ENCODE measurements at places on chromosomes 3 and 15.

DNA sequence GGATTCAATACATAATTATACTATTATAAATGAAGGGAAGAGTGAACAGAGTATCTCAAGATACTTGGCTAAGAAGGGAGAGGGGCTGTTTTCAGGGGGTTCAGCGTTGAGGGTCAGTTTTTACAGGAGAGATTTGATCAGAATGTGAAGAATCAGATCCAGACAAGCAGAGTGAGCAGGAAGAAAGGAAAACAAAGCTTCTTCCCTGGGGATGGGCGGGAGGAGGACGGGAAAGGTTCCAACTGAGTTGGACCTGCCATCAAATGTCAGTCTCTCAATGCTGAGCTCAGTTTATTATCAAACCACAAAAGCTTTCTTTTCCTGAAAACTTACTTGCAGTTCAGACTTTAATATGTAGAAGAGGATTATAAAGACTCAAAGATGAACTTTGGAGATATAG, 6.0 kb upstream of the MELTF start:
- DNase-seq, result no peak

GRCh38 chr15:80087104-80087503, 27.6 kb downstream of the ZFAND6 start:
- no peak for DNase-seq

GRCh38 chr3:49020330-49021212, 1.4 kb upstream of the NDUFAF3 start:
- no peak for DNase-seq

DNA sequence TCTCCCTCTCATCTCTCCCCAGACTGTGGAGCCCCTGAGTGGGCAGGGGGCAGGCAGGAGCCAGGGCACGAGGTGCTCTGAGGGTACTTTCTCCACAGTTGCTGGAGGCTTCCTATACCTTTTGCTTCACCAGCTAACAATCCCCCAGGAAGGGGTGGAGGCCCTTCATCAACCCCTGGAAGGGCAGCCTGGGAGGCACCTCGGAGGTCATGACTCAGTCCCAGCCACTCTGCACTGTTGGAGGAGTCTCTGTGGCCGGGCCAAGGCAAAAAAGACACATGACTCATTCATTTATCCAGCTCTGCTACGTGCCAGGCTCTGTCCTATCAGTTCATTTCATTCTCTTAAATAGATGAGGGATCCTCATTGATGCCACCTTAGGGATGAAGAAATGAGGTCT, 15.6 kb upstream of the KY start:
- DNase-seq, result no peak

DNA sequence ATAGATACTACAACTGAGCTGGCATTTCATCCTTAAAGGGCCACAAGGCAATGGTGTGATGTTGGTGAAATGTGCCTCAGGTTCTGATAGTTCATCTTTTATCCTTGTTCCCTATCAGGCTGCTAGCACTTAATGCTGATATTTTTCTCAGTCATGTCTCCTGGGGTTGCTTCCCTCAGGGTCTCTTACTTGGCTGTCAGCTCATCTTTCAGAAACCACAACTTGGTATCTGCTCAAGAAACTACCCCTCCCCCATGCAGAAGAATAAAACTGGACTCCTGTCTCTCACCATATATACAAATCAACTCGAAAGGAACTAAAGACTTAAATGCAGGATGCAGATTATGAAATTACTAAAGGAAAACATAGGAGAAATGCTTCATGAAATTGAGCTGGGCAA, 308.1 kb downstream of the CHST2 start:
- no peak for DNase-seq

DNA sequence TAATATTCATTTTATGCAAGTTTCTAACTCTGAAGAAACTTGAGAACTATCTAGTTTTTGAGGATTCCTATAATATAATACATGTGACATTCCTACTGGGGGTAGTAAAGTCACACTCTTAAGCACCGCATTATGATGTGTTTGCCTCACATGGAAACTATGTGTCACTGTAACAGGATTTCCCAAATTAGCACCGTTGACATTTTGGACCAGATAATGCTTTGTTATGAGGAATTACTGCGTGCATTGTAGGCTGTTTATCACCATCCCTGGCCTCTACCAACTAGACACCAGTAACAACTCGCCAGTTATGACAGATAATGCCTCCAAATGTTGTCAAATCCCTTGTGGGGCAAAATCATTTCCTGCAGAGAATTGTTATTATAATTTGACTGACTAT, 267.8 kb downstream of the RAP2B start:
- no peak for DNase-seq

GRCh38 chr15:45587863-45588170, 638 bp downstream of the BLOC1S6 start:
- no peak for DNase-seq

DNA sequence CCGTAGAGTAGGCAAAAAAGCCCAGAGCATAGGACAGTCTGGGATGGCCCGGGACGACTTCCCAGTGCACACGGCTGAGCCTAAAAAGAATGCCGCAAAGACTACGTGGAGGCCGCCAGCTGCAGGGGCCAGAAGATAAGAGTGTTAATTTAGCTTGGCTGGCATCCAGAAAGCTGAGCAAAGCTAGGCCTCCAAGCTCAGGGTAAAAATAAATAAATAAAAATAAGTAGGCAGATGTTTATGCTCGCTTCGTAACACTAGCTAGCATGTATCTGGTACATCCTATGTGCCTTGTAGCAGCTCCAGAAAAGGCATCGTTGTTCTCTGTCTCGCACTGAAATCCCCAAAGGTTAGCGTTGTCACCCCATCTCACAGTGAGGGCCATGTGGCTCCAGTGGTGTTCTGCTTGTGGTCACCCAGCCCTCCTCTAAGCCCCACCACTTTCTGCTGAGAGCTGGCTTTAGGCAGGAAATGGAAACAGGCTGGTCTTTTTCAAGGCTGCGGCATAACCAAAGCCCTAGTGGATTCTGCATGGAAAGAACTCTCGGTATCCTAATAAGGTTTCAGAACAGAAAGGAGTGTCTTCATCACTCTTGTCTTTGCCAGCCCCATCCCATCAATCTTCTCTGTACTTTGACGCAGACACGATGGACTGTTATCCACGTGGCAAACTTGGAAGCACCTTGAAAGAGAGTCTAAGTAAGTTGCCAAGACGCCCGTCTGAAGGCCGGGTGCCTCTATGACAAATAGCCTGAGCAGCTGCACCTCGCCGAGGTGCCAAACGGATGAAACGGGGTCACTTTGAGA, 58.1 kb upstream of the MEF2A start:
- peak; percentile 86 for DNase-seq

DNA sequence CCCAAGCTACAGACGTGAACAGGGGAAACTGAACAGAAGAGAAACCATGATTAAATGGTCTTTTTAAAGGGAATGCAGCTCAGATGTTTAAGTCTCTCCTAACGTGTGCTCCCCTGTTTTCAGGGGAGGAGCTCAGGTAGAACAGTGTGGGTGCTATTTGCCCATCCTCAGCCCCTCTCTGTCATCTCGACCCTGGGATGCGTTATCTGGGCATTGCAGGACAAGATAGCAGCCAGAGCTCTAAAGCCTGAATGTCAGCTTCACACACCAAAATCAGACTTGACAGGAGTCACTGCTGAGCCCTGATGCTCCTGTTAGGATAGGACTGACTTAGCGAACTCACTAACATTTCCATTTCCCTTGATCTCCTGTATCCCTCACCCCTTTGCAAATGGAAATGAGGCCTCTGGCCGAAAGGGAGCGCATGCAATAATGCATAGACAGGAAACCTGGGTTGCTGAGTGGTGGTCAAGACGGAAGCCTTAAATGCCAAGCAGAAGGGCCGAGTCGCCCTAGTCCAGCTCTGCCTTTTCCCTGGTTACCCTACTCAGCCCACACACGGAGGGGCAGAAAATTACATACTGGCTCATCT, 234.9 kb upstream of the TPM1 start:
- DNase-seq, result no peak

- DNase-seq, result no peak
These were observed 74.5 kb downstream of the SLC7A14 start for GRCh38 chr3:170511371-170511770.

- no peak for DNase-seq
These were observed 404.2 kb upstream of the CDIN1 start for GRCh38 chr15:36175186-36175740.

DNA sequence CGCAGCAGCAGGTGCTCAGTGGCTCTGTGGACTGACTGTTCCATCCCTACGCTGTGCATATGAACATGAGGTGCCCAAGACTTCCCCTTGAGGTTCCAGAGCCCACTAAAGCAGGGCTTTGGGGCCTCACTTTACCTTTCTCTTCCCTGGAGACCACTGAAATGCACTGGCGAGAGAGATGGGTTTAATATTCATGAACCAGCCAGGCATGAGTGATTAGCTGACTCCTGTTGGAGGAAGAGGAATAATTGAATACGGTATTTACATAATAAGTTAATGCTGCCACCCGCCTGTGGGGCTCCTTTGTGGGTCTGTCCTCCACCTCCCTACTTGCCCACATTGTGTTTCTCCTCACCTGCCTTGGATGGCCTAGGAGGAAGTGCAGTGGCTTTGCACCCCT, 263.4 kb downstream of the TLE3 start:
- no peak for DNase-seq

- DNase-seq, result no peak
These were observed 22.6 kb downstream of the ISL2 start for GRCh38 chr15:76359152-76359551.

GRCh38 chr15:58203537-58203936, 65.4 kb downstream of the AQP9 start:
- peak; percentile 95 for DNase-seq

GRCh38 chr3:181727341-181728032, 15.8 kb downstream of the SOX2 start:
- no peak for DNase-seq

Measured in fibroblast of lung (primary cell).